Common myeloid progenitor, CD34-positive (primary cell): ENCODE measurements at places on chromosomes 16 and 17.

GRCh38 chr17:81980707-81981343, 3.4 kb downstream of the ASPSCR1 start:
- peak; percentile 82 for DNase-seq

- DNase-seq = no peak
These were observed 33.5 kb upstream of the MON1B start for GRCh38 chr16:77157346-77158058.

DNA sequence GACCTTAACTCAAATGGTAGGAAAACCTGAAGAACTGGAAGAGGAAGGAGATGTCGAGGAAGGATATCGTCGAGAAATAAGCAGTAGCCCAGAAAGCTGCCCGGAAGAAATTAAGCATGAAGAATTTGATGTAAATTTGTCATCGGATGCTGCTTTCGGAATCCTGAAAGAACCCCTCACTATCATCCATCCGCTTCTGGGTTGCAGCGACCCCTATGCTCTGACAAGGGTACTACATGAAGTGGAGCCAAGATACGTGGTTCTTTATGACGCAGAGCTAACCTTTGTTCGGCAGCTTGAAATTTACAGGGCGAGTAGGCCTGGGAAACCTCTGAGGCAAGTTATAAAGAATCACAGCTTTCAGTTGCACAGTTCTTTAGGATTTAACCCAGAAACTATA, 15.5 kb downstream of the ERCC4 start:
- no peak for DNase-seq

DNA sequence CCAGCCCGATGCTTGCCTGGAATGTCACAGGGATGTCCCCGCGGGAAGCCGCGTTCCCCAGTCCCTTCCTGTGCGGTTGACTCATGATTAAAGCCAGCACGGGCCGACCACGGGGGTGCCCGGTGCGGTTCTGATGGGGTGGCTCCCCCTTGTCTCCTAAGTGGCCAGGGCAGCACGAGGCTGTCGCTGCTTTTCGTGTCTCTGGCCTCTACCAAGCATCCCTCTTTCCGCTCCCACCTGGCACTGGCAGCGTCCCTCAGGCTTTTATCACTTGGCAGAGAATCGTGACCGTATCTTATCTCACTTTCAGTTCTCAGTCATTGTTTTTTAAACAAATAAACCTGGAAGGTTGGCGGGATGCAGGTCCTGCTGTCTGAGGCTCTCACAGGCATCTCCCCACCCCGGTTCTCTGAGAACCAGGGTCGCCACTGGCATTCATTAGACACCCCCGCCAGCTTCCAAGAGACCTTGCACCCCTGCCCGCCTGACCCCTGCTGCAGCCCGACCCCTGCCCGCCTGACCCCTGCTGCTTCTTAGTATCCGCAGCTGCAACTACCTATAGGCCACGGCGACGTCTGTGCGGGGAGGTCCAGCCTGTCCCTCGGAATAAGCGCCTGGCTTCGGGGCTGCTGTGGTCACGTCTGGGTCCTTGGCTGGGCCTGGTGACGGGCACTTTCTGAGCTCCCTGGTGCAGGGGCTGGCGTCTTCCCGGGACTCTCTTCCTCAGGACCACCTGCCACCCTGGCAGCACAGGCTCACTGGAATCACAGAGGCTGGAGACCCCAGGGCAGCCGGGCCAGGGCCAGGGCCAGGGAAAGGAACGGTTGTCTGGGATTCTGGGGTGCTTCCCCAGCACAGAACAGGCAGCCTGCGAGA, 7.5 kb downstream of the C1QTNF8 start:
- no peak for DNase-seq

- no peak for DNase-seq
These were observed 96.6 kb downstream of the SPECC1 start for GRCh38 chr17:20105539-20106280.

GRCh38 chr16:19678804-19679203, 39.2 kb downstream of the KNOP1 start:
- no peak for DNase-seq

DNA sequence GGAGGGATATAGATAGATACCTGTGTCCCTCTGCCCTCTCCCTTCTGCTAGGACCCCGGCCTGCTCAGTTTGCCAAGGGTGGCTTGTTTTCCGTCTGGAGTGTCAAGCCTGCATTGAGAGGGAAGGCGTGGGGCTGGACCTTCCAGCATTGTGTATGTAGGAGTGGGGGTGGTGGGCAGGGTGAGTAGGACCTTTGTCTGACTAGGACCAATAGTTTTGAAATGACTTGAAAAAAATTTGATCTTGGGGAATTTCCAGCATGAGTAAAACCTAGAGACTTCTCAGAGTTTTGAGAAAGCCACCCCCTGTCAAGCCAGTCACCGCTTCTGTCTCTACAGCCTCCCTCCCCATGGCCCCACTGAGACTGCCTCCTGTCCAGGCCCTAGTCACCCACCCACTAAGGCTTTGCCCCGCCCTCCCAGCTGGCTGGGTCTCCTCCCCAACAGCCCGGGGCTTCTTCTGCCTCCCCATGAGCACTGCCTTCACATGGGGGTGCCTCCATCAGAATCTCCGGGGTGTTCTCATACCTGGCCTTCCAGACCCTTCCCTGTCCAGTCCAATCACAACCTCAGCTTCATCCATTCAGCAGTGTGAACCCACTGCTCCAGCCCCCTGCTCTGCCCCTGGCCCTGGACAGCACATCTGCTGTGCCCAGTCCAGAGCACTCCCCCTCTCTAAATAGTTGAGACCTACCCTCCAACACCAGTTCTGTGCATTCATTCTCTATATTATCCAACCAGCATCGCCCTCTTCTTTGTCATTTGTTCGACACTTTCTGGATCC, 207.0 kb downstream of the MSI2 start:
- DNase-seq = peak; percentile 69

- DNase-seq = no peak
These were observed 26.5 kb upstream of the AKTIP start for GRCh38 chr16:53529513-53529912.

DNA sequence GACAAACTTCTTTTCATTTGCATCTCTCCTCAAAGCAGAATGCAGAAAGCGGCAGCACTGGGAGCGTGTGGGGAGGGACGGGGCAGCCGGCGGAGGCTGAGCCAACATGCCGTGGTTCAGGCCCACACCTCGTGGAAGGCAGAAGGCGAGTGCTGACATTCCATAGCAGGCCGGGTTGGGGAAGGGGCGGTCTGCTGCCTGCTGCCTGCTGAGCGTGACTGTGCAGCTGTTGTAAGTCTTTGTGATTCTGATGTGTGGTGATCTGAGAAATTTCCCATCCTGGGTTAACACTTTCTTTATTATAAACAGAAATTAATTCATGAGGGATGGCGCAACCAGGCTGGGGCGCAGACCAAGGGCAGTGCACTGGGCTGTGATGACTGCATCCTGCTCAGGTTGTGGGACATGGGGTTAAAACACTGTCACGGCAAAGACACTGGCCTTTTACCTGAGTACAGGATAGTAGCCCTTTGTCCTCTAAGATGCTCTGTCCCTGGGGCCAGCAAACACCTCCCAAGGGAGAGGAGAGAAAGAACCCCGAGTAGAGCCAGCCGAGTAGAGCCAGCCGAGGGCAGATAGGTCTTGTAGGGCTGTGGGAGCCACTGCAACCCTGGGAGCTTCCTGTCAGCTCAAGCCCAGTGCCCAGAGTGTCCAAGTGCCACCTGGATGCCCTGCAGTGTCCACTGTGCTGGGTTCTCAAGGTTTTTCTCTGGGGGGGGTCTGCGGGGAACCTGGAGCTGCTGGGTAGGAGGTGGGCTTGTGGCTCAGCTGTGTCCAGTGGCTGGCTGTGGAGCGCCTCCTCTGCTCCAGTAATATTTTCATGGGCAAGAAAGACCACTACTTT, 8.8 kb upstream of the DNASE1 start:
- no peak for DNase-seq

GRCh38 chr16:75111514-75111940, 5.1 kb downstream of the LDHD start:
- no peak for DNase-seq

GRCh38 chr17:77287432-77288068, 146.8 kb downstream of the SEC14L1 start:
- DNase-seq = no peak

GRCh38 chr16:4747906-4748681, 13.8 kb downstream of the DNAAF8 start:
- DNase-seq = no peak

DNA sequence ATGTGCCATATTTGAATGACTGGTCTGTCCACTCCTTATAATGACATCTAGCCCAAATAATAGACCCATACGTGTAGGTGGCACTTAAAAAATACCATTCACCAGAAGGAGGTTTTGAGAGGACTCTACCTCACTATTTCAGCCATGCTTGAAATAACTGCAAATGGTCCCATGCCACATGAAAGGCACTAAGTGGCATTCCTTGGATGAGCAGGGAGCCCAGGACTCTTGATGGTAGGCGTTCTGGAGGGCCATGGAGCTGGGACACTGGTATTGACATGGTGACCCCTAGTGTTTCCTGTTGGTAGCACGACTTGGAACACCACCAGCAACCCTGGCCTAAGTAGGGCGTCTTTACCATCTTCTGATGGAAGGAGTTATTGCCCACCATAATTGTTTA, 148.7 kb upstream of the ZFHX3 start:
- peak; percentile 81 for DNase-seq

DNA sequence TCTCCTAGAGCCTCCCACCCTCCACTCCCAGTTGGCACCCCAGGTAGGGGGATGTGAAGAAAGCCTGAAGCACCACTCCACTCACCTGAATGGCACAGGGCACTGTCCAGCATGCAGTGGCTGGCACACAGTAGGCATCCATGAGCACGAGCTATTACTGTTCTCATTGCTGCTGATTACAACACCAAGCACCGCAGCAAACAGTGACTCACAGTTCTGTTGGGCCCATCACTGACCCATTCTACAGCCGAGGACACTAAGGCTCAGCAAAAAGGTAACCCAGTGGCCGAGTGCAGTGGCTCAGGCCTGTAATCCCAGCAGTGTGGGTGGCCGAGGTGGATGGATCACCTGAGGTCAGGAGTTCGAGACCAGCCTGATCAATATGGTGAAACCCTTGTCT, 2.7 kb downstream of the ZSCAN10 start:
- DNase-seq = no peak

GRCh38 chr16:11297492-11298142, 16.5 kb upstream of the PRM1 start:
- peak; percentile 98 for DNase-seq

- DNase-seq = no peak
These were observed 2.2 kb downstream of the MLYCD start for GRCh38 chr16:83901101-83901500.

DNA sequence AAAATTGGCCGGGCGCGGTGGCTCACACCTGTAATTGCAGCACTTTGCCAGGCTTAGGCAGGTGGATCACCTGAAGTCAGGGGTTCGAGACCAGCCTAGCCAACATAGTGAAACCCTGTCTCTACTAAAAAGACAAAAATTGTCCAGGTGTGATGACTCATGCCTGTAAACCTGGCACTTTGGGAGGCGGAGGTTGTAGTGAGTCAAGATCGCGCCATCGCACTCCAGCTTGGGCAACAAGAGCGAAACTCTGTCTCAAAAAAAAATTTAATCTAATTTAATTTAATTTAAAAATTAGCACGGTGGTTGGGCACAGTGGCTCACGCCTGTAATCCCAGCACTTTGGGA, 1.6 kb upstream of the HBQ1 start:
- no peak for DNase-seq

GRCh38 chr17:8226536-8227237, 16.3 kb upstream of the AURKB start:
- peak; percentile 94 for DNase-seq

- no peak for DNase-seq
These were observed 428.4 kb upstream of the CDH5 start for GRCh38 chr16:65938083-65938482.

GRCh38 chr16:9787717-9788116, 394.5 kb downstream of the GRIN2A start:
- DNase-seq = no peak

- no peak for DNase-seq
These were observed 10.0 kb upstream of the PHLPP2 start for GRCh38 chr16:71734511-71734910.

DNA sequence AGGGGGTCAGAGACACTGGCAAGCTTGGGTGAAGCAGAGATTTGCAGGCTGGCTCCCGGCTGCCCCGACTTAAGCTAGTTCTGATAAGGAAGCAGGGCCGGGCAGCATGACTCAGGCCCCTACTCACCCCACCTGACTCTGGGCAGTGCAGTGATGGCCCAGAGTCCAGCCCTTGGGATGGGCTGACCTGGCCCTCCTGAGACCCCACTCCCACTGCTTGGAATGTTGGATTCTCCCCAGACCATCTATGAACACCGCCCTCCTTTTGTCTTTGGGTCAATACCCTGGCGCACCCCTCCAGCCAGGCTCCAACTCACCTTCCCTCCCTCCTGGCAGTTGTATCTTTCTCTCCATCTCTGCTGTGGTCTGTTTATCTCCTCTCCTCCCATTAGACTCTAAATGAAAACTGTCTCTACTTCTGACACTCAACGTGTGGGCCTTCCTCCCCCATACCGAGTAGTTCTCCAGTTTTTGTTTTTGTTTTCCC, 21.0 kb downstream of the LGALS3BP start:
- no peak for DNase-seq

- DNase-seq = no peak
These were observed 12.8 kb downstream of the STAC2 start for GRCh38 chr17:39212841-39213480.

DNA sequence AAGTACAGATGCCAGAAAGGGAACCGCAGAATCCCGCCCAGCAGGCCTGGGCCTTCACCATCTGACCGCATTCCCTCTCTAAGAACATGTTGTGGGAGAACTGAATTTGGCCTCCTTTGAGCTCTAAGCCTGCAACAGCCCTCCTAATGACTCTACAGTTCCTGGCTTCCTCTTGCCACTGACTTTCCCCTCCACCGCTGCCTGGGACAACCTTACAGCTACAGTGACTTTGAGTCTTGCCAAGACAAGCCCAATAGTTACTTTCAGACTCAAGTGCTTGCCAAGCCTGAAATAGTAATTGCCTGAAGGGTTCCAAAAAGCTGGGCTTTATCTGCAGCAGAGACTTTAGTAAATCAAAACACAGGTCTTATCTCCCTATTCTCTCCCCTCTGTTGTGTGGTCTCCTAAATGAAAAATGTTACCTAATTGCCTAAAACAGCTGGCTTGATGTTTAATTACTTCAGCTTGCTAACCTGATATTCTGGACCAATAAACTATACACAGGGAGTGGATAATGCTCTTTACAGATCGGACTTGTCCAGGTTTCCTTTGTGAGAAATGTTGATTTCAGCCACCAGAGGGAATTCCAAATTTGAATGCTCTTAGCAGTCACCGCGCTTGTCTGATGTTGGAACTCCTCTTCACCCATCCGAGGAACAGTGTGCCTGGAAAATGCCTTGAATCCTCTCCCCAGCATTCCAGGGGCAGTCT, 85.1 kb upstream of the TBX2 start:
- peak; percentile 2 for DNase-seq

GRCh38 chr16:49661465-49662187, 194.3 kb downstream of the ZNF423 start:
- DNase-seq = no peak
